ENCODE measurements at places on chromosomes 3 and 15.
A peak's percentile ranks its signal among the peaks of the same experiment; 100 is the strongest.

GRCh38 chr3:177193688-177194268 is 3.5 kb downstream of the TBL1XR1 start:
- no peak for DNase-seq

- no peak for DNase-seq
Observed at GRCh38 chr15:46732060-46732459, 985.2 kb upstream of the SEMA6D start.

DNA sequence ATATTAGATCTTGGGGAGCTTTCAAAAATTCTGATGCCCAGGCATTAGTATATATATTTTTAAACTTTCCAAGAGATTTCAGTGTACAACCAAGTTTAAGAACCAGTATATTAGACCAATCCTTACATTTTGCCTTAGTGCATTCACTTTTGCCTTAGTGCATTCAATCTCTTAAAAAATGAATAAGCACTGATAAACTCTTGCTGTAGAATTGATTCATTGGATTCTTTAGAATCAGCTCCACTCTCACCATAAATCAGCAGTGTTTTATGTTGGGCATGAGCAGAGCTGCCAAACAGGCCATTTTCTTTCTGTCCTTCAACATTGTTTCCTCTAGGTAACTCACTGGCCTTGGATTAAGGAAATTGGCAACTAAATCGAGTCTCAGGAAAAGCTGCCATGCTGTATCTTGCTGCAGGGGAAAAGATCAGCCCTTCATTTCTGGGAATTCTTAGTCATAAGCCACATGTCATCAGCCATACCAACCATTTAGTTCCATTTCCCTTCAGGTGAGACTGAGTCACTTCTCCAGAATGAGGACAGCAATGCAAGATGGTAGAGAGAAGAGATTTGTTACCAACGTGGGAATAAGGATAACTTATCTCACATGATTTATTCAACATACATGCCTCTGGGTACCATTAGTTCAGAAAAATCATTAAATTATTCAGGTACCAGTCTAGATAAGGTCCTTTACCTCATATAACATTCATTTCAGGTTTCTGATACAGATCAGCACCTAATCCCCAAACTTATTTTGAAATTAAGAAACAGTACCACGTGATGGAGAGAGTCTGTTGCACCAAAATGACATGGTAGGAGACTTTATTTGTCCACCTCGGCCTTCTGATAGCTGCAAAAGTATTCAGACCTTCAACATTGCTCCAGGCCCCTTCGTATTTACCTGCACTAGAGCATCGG is 192.5 kb downstream of the P3H2 start:
- no peak for DNase-seq

DNA sequence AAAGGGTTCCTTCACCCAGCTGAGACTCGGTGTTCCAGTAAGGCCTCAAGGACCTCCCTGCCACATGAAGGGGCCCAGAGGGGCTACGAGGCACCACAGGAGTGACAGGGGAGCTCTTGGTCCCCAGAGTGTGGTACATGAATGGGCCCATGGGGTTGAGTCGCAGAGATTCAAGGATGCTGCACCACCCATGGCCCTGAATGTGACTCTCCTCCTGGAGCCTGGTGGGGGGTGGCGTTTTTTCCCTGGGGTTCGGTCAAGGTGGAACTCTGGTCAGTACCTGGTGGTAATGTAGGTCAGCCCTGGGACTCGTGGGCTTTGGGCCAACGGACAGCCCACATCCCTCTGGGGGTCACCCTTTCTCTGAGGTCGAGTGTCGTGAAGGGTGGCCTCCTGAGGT is 204.0 kb downstream of the UBE3A start:
- DNase-seq = no peak

DNA sequence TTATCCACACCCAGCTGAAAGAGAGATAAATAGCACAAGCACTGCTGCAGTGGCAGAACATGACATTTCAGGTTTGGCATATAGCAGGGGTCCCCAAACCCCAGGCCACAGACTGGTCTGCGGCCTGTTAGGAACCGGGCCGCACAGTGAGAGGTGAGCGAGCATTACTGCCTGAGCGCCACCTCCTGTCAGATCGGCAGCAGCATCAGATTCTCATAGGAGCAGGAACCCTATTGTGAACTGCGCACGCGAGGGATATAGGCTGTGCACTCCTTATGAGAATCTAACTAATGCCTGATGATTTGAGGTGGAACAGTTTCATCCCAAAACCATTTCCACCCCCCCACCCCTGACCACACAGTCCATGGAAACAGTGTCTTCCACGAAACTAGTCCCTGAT is 54.6 kb downstream of the CCR4 start:
- DNase-seq = no peak

- DNase-seq = no peak
Observed at GRCh38 chr15:39083213-39083612, 497.7 kb upstream of the THBS1 start.

- no peak for DNase-seq
Observed at GRCh38 chr3:142150271-142150670, 927 bp upstream of the TFDP2 start.

GRCh38 chr3:38636881-38637280 is 12.6 kb downstream of the SCN5A start:
- no peak for DNase-seq

GRCh38 chr3:59404851-59405250 is 355.0 kb upstream of the CFAP20DC start:
- no peak for DNase-seq

DNA sequence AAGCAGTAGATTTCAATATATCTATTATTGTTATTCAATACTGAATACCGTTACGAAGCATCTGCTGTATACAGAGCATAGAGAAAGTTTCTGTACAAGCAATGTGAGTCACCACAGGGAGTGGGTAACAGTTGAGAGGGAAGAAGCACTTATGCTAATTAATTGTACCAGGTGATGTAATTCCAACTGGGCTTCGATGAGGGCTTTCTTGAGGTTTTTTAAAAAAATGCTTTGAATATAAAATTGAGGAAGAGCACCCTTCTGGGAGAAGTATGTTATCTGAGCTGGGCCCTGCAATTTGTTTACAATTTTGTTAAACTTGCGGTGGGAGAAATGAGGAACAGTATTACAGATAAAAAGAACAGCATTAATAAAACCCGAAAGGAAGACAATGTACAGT is 197.9 kb downstream of the TPRG1 start:
- DNase-seq = no peak

DNA sequence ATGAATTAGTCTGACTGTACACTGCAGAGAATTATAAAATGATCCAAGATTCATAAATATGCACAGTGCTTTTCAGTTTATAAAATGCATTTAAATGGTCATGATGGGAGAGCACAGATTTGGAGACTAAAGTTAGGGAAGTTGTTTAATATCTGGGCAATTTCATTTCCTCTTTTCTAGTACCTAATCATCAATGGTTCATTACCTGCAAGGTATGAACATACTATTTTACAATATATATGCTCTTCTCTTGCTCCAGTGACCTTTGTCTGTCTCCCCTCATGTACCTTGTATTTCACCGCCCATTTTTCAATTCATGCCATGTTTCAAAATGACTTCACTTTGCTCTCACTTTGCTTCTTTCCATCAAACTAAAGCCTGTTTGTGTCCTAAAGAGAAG is 114.5 kb downstream of the SUCNR1 start:
- DNase-seq = no peak

DNA sequence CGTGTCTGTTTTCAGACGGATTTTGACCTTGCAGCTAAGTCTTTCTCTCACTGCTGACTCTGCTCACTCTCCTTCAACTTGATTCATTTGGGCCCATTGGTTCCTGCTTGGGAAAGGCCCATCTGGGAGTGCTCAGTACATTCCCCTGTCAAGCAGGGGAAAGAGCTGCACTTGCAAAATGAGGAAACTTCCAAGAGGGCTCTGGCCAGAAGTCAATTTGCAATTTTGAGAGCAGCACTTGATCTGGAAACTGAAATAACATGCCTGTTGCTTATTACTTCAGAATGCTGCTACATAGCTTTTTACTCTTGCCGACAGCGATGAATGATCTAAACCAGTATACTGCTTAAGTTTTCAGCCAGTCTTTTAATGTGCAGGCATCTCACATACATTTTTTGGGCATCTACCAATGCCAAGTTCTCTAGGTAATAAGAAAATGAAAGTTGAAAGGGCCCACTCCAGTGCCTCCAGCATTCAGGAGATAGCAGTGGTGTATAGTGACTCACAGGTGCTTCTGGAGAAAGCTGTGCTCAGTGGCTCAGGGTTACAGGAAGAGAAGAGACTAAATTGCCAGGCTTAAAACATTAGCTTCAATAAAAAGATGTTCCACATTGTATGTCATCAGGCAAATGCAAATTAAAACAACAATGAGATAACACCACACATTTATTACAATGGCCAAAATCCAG is 70.1 kb upstream of the RORA start:
- DNase-seq = no peak

GRCh38 chr3:124558991-124559845 is 171.0 kb upstream of the UMPS start:
- peak; percentile 6 for DNase-seq

GRCh38 chr3:120039642-120040610 is 54.3 kb downstream of the GSK3B start:
- DNase-seq = no peak

DNA sequence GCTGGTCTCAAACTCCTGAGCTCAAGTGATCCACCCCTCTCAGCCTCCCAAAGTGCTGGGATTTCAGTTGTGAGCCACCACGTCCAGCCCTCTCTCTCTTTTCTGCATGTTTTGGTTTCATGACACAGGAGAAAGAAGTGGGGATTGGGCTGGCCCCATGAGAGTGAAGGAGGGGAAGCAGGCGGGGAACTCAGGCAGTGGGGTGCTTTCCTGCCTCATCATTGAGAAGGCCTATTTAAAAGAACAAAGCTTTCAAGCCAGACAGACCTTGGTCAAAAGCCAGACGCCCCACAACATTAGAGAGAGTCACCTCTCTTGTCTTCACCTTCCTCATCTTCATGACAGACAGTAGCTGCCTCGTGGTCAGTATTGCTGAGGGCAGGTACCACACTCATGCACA is 15.9 kb downstream of the PSTPIP1 start:
- no peak for DNase-seq

GRCh38 chr15:82625136-82625535 is 22.0 kb downstream of the CPEB1 start:
- DNase-seq = no peak

- peak; percentile 67 for DNase-seq
Observed at GRCh38 chr15:60397772-60398445, at the start of gene ANXA2. Gene ANXA2, minus strand, starts transcription at chr15:60397986. Its CDS starts 11,911 bp downstream, at chr15:60386075.

GRCh38 chr3:24158761-24159454 is 213.8 kb downstream of the NR1D2 start:
- DNase-seq = no peak

DNA sequence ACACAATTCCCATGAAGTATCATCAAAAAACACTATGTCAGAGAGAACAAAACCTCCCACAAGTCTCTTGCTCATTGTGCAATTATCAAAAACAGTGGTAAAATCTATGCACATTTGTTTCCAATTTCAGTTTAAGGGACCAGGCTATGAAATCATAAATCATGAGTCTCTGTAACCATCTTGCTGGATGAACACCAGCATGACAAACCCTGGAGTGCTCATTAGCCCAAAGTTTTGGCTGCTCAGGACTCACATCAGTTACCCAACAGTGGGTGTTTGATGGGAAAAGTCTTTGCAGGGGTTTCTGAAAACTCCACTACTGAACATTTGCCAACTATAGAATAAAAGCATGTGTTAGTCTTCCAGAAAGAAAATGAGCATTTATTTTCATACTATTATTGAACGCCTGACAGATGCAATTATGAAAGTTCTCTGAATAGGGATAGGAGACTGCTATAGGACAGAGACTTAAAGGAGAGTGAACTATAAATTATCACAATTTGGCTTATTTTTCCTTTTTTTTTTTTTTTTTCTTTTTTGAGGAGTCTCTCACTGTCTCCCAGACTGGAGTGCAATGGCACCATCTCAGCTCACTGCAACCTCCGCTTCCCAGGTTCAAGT is 240.8 kb upstream of the KCNMB2 start:
- DNase-seq = no peak

- no peak for DNase-seq
Observed at GRCh38 chr15:46708226-46708625, 1009.1 kb upstream of the SEMA6D start.

DNA sequence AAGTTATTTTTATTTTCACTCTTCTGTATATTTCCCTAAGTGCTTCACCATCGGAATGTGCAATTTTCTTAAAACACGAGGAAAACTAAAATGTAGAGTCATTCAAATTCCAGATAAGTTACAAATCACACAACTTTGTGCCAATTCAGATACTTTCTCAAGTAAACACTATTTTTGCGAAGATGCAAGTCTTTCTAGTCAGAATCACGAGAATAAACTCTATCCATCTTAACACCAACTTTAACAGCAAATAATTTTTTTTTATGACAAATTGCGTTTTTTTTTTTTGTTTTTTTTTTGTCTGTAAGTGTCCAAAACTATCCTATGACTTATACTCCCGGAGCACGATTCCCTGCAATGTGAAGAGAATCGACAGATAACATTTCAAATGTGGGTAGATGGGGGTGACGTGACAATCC is 1.3 kb downstream of the STAG1 start:
- peak; percentile 47 for DNase-seq

GRCh38 chr15:92807971-92808571 is 92.1 kb upstream of the CHD2 start:
- DNase-seq = peak; percentile 31

- DNase-seq = no peak
Observed at GRCh38 chr3:12962292-12962691, 110.9 kb downstream of the IQSEC1 start.

GRCh38 chr3:107240183-107241091 is 136.8 kb upstream of the CCDC54 start:
- peak; percentile 34 for DNase-seq

GRCh38 chr15:33844597-33844996 is 123.7 kb upstream of the CHRM5 start:
- no peak for DNase-seq

- no peak for DNase-seq
Observed at GRCh38 chr15:25879438-25879837, 16.3 kb upstream of the ATP10A start.

- DNase-seq = no peak
Observed at GRCh38 chr15:60708684-60709083, 229.7 kb upstream of the ICE2 start.

DNA sequence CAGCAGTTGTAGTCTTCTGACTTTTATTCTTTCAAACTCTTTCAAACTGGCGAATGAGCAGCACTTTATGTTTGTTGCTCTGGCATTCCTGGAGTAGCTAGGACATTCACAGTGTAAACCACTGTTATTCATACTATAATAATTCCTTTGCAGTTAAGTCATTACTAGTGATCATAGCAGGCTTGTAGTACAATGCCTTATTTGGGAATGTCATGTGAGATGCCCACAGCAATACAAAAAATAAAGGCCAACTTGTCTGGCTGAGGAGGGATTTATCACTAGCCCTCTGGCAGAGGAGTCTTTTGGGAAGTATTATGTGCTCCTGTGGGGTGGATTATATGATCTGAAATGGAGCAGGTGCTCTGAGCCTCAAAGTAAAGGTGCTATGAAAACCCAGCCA is 197.2 kb downstream of the VGLL3 start:
- DNase-seq = no peak

DNA sequence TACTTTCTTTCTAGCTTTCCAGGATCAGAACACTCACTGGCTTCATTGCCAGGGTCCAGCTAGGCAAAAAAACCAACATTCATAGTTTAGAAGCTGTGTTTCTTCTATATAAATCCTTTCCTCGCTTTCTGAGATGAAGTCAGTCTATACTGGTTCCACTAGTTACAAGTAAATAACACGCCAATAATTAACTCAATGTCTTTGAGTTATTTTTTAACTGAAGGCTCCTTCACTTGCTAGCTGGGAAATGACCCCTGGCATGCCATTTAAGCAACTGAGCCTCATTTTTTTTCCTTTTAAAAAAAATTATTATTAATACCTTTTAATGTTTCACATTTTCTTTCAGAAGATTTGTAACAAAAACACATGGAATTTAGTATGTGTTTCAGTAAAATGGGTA is 2.1 kb upstream of the CCDC174 start:
- DNase-seq = no peak

GRCh38 chr3:84925571-84925970 is 33.2 kb upstream of the CADM2 start:
- DNase-seq = no peak

All from SW 1271 (cell line).